ENCODE measurements at places on chromosomes 13 and 19. TPM values are rescaled to one million over a fixed set of nuclear protein-coding genes. Genes with fewer than 3 reads are reported as not detected.

GRCh38 chr19:1304197-1304924 is 18.7 kb downstream of the EFNA2 start:
- no peak overlapping the region for H3K27ac ChIP-seq
- H3K4me1 ChIP-seq: no peaks in the 10 kb centered on the region
- no peak for DNase-seq
- H3K36me3 ChIP-seq: no peaks in the 10 kb centered on the region

GRCh38 chr19:13666165-13666564 is 98.2 kb upstream of the MRI1 start:
- H3K4me3 ChIP-seq: no peak overlapping the region
- H3K27me3 ChIP-seq: no peaks in the 10 kb centered on the region
- no peaks in the 10 kb centered on the region for H3K4me1 ChIP-seq
- H3K27ac ChIP-seq: no peak overlapping the region

- peak overlapping the region; percentile 79 for H3K27ac ChIP-seq
- peak; percentile 50 for DNase-seq
- H3K27me3 ChIP-seq: peaks cover 10% of the 10 kb centered on the region
- H3K4me3 ChIP-seq: peak overlapping the region; percentile 45
- H3K4me1 ChIP-seq: peaks cover 23% of the 10 kb centered on the region
Measured at GRCh38 chr19:58401840-58402421, 6.5 kb downstream of the RNF225 start.

- H3K4me1 ChIP-seq: no peaks in the 10 kb centered on the region
- no peaks in the 10 kb centered on the region for H3K27me3 ChIP-seq
- no peaks in the 10 kb centered on the region for H3K36me3 ChIP-seq
- H3K27ac ChIP-seq: no peak overlapping the region
- H3K4me3 ChIP-seq: no peak overlapping the region
Measured at GRCh38 chr13:84927442-84928169, 871.6 kb downstream of the SLITRK6 start.

- DNase-seq: no peak
- H3K4me3 ChIP-seq: no peak overlapping the region
- no peaks in the 10 kb centered on the region for H3K36me3 ChIP-seq
Measured at GRCh38 chr19:54387991-54388801, 23.5 kb upstream of the LAIR1 start.

- H3K27me3 ChIP-seq: no peaks in the 10 kb centered on the region
- no peak for DNase-seq
- no peaks in the 10 kb centered on the region for H3K4me1 ChIP-seq
- no peak overlapping the region for H3K4me3 ChIP-seq
Measured at GRCh38 chr19:32988724-32989123, 16.7 kb downstream of the FAAP24 start.

DNA sequence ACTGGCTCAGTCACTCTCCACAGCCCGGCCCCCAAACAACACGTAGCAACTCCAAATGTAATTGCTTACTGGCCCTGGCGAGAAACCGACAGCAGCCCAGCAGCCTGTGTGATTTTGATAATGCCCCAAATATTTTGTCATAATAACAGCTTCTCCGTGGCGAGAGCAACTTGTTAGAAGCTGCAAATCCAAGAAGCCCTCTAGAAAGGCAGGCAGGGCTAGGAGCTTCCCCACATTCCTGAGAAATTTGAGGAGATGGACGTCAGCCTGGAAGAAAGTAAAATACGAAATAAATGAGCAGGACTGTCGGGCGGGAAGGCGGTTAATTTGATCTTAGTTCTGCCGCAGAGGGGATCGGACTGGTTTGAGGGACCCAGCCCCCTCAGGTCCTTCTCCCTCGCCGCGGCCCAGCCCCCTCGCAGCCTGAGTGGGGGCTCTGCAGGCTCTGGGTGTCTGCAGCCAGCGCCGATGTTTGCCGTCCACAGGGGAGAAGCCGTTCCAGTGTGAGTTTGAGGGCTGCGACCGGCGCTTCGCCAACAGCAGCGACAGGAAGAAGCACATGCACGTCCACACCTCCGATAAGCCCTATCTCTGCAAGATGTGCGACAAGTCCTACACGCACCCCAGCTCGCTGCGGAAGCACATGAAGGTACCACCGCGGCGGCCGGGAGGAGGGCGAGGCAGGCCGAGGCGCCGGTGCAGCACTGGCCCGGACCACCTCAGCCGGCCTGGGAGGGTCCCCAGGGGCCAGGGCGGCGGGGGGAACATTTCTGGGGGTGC is 3.1 kb downstream of the ZIC2 start:
- H3K27ac ChIP-seq: no peak overlapping the region
- peaks cover 36% of the 10 kb centered on the region for H3K4me1 ChIP-seq
- peaks cover 91% of the 10 kb centered on the region for H3K27me3 ChIP-seq
- no peaks in the 10 kb centered on the region for H3K36me3 ChIP-seq
- H3K4me3 ChIP-seq: no peak overlapping the region
- no peak for DNase-seq

The CAPS gene
- total RNA-seq: 8.4 TPM

DNA sequence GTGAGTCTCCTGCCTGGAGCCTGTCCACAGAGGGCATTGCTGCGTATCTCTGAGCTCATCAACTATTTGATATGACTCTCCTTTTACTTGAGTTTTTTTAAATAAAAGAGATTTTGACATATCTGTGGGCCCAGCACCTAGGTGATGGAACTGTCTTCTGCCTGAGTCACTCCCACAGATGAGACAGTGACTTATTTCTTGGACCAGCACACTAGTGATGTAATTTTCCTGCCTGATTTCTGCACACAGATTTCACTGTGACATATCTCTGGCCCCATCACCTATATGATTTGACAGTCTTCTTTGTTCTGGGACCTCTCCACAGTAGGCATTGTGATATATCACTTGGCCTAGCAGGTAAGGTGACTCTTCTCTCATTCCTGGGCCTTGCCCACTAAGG is 66.6 kb upstream of the ZNF43 start:
- no peak overlapping the region for H3K4me3 ChIP-seq
- no peak overlapping the region for H3K27ac ChIP-seq
- no peaks in the 10 kb centered on the region for H3K36me3 ChIP-seq
- DNase-seq: no peak

The MRPL57 gene
- 34.1 TPM for total RNA-seq

DNA sequence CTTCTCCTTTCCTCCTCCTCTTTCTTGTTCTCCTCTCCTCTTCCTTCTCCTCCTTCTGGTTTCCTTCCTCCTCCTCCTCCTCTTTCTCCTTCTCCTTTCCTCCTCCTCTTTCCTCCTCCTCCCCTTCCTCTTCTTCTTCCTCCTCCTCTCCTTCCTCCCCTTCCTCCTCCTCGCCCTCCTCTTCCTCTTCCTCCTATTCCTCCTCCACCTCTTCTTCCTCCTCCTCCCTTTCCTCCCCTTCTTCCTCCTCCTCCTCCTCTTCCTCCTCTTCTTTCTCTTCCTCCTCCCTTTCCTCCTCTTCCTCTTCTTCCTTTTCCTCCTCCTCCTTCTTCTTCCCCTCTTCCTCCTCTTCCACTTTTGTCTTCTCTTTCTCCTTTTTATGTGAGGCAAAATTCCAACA is 55.0 kb upstream of the ADGRE1 start:
- H3K4me1 ChIP-seq: no peaks in the 10 kb centered on the region
- no peaks in the 10 kb centered on the region for H3K36me3 ChIP-seq

DNA sequence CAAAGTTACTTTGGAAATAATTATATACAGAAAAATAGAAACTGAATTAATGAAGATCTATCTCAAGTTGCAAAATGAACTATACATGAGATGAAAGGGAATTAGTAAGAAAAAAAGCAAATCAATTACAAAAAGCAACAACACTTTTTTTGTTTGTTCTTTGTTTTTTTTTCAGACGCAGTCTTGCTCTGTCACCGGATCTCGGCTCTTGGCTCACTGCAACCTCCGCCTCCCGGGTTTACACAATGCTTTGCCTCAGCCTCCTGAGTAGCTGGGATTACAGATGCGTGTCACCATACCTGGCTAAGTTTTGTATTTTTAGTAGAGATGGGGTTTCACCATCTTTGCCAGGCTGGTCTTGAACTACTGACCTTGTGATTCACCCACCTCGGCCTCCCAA is 2.2 kb downstream of the ZNF415 start:
- H3K27ac ChIP-seq: no peak overlapping the region
- H3K4me3 ChIP-seq: no peak overlapping the region

GRCh38 chr13:113632706-113633484 is 25.1 kb downstream of the ATP4B start:
- no peak overlapping the region for H3K27ac ChIP-seq
- peaks cover 83% of the 10 kb centered on the region for H3K36me3 ChIP-seq
- H3K4me1 ChIP-seq: no peaks in the 10 kb centered on the region
- H3K27me3 ChIP-seq: no peaks in the 10 kb centered on the region

The ANKLE1 gene
- total RNA-seq: 0.71 TPM

DNA sequence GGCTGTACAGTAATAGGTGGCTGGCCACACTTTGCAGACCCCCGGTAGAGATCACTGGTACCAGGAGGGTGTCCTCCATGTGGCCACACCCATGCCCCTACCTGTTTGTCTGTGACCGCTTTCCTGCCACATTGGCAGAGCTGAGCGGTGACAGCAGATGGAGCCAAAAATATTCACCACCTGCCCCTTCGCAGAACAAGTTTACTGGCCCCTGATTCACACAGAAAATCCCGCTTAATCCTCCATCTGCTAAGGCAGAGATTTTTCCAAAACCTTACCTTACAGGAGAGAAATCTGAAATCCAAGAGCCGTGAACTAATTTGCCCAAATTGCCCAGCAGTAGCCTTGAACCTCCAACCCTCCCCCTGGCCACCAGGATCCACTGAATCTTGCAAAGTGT is 52.1 kb downstream of the MYO9B start:
- no peaks in the 10 kb centered on the region for H3K27me3 ChIP-seq
- no peaks in the 10 kb centered on the region for H3K4me1 ChIP-seq
- H3K36me3 ChIP-seq: no peaks in the 10 kb centered on the region
- H3K4me3 ChIP-seq: no peak overlapping the region
- no peak for DNase-seq

GRCh38 chr19:15684828-15685227 is 11.9 kb downstream of the CYP4F12 start:
- no peaks in the 10 kb centered on the region for H3K36me3 ChIP-seq
- DNase-seq: no peak
- no peaks in the 10 kb centered on the region for H3K4me1 ChIP-seq
- no peak overlapping the region for H3K27ac ChIP-seq
- no peaks in the 10 kb centered on the region for H3K27me3 ChIP-seq

DNA sequence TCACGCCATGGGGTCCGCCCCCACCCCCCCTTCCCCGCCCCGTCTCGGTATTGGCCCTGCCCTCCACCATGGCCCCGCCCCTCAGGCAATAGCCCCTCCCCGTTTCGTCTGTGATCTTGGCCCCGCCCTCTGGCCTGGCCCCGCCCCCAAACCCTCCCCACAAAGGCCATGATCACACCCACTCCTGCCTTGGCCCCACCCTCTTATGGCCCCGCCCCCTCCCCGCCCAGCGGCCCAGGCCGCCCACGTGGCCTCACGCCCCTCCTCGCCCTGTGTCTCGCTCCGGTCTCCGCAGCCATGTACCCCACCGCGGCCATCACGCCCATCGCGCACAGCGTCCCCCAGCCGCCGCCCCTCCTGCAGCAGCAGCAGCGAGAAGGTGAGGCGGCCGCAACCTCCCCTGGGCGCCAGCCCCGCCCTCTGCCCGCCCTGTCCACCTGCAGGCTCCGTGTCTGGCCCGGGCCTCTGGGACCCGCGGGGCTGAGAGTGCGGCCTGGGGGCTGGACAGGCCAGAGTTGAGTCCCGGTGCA is 61.3 kb downstream of the CELF5 start:
- no peaks in the 10 kb centered on the region for H3K36me3 ChIP-seq
- no peak overlapping the region for H3K4me3 ChIP-seq
- H3K4me1 ChIP-seq: peaks cover 17% of the 10 kb centered on the region
- H3K27ac ChIP-seq: no peak overlapping the region
- DNase-seq: no peak

- no peak overlapping the region for H3K27ac ChIP-seq
- no peak for DNase-seq
- no peaks in the 10 kb centered on the region for H3K4me1 ChIP-seq
- no peaks in the 10 kb centered on the region for H3K27me3 ChIP-seq
- H3K4me3 ChIP-seq: no peak overlapping the region
Measured at GRCh38 chr13:107018285-107018684, 450.3 kb upstream of the ARGLU1 start.

DNA sequence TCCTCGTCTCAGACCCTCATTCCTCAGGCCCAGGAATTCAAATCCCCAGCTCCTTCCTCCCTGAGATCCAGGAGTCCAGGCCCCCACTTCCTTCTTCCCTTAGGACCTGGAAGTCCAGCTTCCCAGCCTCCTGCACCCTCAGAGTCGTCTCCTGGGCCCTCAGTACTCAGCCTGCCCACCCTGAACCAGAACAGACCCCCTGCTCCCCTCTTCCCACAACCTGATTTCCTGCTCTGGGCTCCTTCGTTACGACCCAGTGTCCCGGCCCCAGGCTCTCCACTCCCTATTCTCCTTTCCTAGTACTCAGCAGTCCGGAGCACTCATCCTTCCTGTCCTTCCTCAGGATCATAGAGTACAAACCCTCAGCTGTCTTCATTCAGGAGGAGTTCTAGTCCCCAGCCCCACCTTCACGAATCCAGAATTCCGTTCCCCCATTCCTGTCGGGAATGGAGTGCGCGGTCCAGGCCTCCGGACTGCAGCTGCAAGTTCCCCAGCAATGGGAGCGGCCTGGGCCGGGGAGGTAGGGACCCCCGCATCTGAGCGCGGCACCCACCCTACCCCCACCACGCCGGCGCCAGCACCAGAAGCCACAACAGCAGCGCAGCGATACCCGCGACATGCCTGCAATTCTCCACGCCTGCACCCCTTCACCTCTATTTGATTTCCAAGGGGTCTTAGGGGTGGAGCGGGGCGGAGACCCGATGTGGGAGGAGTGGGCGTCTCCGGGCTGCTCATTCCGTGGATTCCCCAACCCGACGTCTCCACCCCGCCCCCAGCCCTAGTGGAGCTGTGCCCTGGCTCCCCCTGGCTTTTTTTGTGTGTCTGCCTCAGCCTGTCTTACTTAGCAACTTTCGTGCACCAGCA is 12.7 kb downstream of the EGLN2 start:
- peaks cover 63% of the 10 kb centered on the region for H3K4me1 ChIP-seq
- no peak overlapping the region for H3K4me3 ChIP-seq
- no peaks in the 10 kb centered on the region for H3K27me3 ChIP-seq
- DNase-seq: no peak
- peaks cover 8% of the 10 kb centered on the region for H3K36me3 ChIP-seq
- peak overlapping the region; percentile 81 for H3K27ac ChIP-seq

- H3K27ac ChIP-seq: no peak overlapping the region
- no peaks in the 10 kb centered on the region for H3K36me3 ChIP-seq
- peaks cover 22% of the 10 kb centered on the region for H3K4me1 ChIP-seq
- H3K4me3 ChIP-seq: no peak overlapping the region
- peaks cover 32% of the 10 kb centered on the region for H3K27me3 ChIP-seq
Measured at GRCh38 chr19:46019270-46019669, 3.6 kb downstream of the PGLYRP1 start.

The TUBB4A gene
- 2.4 TPM for total RNA-seq

DNA sequence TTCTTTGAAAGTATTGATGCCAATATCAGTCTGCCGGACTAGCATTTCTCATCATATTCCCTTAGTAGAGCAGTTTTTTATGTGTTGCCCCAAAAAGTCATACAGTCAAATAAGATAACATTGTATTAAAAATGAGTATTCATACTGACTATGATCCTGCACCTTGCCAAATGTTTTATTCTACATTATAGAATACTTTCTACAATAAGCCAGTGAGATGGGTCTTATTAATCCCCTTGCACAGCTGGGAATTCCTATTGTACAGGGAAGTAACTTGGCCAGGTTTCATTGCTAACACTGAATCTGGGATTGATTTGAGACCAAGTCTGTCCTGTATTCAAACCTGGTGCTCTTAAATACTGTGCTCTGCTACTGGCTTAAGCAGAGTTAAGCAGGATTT is 114.0 kb downstream of the KCTD12 start:
- DNase-seq: no peak
- no peaks in the 10 kb centered on the region for H3K27me3 ChIP-seq
- no peak overlapping the region for H3K4me3 ChIP-seq
- H3K36me3 ChIP-seq: no peaks in the 10 kb centered on the region
- peaks cover 26% of the 10 kb centered on the region for H3K4me1 ChIP-seq

GRCh38 chr19:14091813-14092462 is 1.4 kb upstream of the SAMD1 start:
- H3K4me3 ChIP-seq: peak overlapping the region; percentile 84
- H3K4me1 ChIP-seq: peaks cover 16% of the 10 kb centered on the region
- peaks cover 29% of the 10 kb centered on the region for H3K36me3 ChIP-seq
